G401 (cell line): ENCODE measurements at places on chromosomes 12 and 14. TPM values are rescaled to one million over a fixed set of nuclear protein-coding genes. Genes with fewer than 3 reads are reported as not detected.

Gene CPNE6
- total RNA-seq = not detected in 2 replicates

Gene NUAK1
- 8.0 and 20.4 TPM in 2 replicates for total RNA-seq

DNA sequence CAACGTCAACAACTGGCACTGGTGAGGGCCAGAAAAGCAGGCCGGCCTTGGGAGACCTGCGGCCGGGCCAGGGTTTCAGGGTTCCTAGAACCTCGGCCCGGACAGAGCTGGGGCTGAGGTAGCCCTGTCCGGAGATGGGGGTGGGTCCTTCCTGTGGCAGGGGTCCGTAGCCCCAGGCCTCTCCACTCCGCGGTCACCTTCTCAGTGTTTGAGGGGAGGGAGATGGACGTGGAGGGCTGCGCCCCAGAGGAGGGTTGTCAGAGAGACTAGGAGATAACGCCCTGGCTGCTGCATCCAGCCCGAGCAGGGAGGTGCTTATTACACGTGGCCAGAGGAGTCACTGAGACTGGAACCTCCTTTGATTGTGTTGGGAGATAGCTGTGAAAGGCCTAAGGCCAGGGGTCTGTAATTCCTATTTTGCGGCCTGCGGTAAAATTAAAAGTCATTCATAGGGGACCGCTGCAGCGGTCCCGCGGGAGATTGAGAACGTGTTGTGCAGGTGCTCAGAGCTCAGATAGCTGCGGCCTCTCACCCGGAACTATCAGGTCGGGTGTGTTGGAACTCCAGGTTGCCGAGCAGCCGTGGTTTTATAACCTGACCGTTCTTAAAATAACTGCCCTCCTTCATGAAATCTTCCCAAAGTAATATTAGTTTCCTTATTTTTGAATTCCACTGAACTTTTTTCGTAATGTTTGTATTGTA is 507 bp downstream of the AHSA1 start:
- peak; percentile 37 for DNase-seq

DNA sequence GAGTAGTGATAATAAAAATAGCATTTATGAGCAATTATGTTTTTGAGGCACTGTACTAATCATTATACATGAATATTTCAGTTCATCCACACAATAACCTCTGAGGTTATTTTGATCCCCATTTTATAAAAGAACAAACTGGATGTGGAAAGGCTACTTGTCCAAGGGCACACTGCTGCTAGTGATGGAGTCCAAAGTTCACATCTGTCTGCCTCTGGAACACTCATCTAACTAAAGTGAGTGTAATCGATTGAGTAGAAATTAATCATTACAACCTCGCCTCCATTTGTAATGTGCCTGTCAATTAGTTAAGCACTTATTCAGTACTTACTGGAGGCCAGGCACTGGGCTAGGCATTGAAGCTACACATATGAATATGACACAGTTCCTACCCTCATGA is 55.4 kb downstream of the TMEM260 start:
- no peak for DNase-seq

DNA sequence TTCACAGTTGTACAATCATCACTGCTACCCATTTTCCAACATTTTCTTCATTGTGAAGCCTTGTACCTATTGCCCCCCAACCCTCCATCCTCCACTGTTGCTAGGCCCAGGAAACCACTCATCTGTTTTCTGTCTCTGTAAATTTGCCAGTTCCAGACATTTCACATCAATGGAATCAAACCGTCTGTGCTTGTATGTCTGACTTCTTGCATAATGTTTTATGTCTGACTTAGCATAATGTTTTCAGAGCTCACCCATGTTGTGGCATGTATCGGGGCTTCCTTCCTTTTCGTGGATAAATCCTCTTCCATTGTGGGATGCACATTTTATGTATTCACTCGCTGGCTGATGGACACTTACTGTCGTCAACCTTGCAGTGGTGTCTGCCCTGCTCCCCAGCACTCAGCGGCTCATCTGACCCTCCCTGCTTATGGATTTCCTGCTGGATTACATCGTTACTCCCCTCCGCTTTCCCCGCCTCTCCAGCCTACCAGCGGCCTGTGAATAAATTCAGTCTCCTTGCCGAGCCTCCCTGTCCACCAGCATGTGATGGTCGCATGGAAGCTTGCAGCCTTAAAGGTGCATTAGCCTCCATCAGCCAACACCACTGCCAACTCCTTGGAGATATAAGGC is 727.6 kb upstream of the TMEM132C start:
- no peak for DNase-seq

DNA sequence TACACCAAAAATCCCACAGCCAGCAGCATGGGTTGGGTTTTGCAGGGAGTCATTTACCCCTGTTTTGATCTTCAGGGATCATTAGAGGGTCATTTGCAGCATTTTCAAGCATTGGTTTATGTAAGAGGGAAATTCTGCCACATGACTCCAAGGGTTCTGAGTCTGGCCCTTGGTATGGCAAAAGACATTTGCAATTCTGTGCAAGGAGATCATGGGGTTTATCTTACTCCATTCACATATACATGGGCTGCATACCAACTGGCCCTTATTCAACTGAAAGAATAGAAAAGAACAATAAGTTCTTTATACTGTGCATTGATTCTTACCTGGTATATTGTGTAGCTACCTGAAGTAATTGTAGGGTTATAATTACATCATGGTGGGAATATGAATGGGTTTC is 13.7 kb downstream of the SIX4 start:
- no peak for DNase-seq

- no peak for DNase-seq
Observed at GRCh38 chr12:61011767-61012423, 1248.3 kb upstream of the USP15 start.

- DNase-seq = no peak
Observed at GRCh38 chr14:76995279-76996035, 33.1 kb downstream of the IRF2BPL start.

DNA sequence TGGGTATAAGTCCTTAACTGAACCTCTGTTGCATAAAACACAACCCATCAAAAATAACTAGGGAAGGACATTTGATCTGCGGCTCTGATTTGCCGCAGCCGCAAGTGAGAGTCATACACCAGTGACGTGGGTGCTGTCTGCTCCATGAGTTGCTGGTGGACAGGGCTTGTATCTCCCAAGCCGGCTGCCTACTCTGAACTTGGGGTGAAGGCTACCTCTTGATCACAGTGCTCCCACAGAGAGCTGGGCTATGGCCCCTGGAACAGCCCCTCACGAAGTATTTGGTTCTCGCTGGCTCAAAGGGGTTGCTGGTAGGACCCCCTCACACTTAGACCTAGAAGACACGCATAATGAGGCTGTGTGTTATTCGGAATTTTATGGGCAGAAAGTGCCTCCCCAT is 118.8 kb downstream of the TMEM132C start:
- DNase-seq = no peak

GRCh38 chr14:58138714-58139482 is 13.1 kb downstream of the ARMH4 start:
- no peak for DNase-seq

GRCh38 chr12:30200864-30201263 is 417.1 kb upstream of the TMTC1 start:
- DNase-seq = no peak

DNA sequence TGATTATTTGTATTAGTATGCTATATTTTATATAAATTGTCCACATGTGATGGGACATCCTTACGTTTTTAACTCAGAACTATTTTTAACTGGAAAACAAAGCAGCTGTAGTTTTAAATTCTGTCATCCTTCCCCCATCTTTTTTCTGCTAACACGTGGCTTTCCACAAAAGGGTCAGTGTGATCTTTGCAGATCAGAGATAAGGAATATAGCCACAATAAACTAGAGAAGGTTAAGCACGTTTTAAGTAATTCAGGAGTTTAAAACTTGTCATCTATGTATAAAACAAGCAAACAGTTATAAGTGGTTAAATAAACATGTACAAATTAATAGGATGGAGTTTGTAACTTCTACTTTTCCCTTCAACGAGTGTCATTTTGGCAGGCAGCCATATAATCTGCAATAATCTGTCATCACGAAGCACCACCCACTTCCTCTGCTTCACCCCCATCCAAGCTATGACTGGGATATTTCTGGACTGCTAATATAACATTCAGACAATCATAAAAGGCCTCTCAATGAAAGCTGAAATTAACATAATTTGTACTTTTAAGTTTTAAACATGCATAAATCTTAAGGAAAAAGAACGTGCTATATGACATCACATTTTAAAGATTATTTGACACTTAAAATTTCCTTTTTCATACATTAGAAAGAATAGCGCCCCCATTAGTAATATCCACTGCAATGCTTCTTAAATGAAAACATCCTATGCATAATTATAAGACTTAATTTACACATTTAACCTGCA is 15.3 kb downstream of the TAOK3 start:
- DNase-seq = no peak
